Activated CD8-positive, alpha-beta memory T cell treated with anti-CD3 and anti-CD28 coated beads for 4 hours (primary cell): ENCODE measurements at places on chromosomes 4 and X.
A peak's percentile ranks its signal among the peaks of the same experiment; 100 is the strongest.

GRCh38 chrX:13587786-13588477 is 18.5 kb downstream of the EGFL6 start:
- DNase-seq, result no peak

- DNase-seq, result no peak
Observed at GRCh38 chr4:152850377-152850776, 70.6 kb downstream of the ARFIP1 start.

- DNase-seq, result peak; percentile 18
Observed at GRCh38 chr4:139301821-139302611, at the start of gene NDUFC1. TSS of gene NDUFC1 (minus strand) at chr4:139302477. CDS start at chr4:139295798, 6,679 bp downstream.

- no peak for DNase-seq
Observed at GRCh38 chr4:183161630-183162029, 62.6 kb downstream of the WWC2 start.

GRCh38 chrX:124641737-124642491 is 295.6 kb downstream of the SH2D1A start:
- no peak for DNase-seq

GRCh38 chr4:186676531-186677161 is 47.0 kb downstream of the FAT1 start:
- DNase-seq, result no peak

GRCh38 chr4:89549907-89550306 is 242.3 kb upstream of the GPRIN3 start:
- DNase-seq, result no peak

GRCh38 chrX:134545510-134545909 is 85.5 kb downstream of the HPRT1 start:
- no peak for DNase-seq

DNA sequence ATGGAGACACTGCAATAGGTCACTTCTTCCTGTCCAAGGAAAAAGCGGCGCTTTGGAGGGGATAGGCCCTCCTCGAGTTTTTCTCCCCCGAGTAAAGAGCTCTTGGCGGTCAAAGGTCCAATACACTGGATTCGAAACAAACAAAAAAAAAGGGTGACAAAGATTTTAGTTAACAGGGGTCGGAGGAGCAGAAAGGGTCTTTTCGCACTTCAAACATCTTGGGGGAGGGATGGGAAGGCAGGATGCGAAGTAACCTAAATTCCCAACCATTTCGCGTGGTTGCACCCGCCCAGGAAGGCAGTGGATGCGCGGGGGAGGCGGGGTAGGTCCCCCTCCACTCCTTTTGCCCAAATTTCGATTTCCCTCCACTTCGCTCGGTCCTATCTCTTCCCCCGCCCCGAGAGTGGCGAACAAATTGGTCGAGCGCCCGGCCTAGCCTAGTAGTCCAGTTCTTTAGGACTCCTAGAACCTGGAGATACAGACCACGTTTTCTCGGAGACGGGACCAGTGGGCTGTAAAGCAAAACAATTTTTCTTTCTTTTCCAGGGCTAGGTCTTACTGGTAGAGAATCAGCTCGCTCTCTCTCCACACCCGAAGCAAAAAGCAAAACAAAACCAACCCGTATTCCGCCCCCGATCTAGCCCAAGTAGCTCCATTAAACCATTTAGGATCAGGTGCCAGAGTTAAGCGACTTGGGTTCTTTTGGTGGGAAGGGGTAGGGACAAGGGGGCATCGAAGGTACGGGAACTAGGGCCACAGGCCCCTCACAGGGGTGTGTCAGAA is 2.0 kb upstream of the STAG2 start:
- DNase-seq, result no peak

DNA sequence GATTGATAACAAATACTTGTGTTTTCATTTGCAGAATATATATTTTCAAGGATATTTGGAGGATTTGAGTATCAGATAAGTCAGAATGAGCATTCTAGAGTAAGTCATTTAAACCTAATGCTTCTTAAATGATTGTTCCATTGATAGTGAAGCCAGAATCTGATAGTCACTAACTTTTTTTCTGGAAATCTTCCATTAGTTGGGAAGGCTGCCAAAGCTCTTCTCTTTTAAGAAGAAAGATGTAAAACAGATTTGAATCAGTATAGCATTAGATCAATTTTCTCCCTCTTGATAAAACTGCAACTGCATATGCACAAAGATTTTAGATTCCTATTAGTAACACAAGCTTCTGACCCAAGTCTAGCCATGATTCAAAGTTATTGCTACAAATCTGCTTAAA is 256.7 kb downstream of the SPOCK3 start:
- no peak for DNase-seq

DNA sequence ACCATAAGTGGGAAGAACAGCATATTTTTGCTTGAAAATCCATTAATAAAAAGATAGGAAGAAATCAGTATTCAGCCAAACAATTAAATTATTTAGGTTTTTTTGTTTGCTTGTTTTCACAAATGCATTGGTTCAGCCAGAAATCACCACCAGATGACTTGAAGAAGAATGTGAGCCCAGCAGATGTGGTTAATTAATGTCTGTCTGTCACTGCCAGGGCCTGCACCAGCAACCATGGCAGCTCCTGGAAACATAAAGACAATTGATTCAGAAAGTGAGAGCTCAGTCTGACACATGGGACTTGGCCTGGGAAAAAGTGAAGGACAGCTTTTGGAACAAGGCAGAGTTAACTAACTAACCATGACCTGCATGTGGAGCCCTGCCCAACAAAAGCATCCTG is 74.0 kb downstream of the MAOB start:
- no peak for DNase-seq

- no peak for DNase-seq
Observed at GRCh38 chr4:153729895-153730294, 29.9 kb downstream of the RNF175 start.

DNA sequence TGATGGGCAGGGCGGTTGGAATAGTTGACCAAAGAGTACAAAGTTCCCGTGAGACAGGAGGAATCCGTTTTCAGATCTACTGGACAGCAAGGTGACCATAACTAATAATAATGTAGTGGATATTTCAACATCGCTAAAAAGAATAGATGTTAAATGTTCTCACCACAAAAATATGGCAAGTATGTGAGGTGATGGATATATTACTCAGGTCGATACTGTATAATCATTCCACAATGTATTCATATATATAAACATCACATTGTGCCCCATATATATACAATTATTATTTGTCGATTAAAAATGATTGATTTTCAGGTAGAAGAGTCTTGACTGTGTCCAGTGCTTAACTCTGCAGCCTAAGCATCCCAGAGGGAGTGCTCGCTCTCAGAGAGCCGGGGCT is 141.6 kb upstream of the TENM3 start:
- no peak for DNase-seq

DNA sequence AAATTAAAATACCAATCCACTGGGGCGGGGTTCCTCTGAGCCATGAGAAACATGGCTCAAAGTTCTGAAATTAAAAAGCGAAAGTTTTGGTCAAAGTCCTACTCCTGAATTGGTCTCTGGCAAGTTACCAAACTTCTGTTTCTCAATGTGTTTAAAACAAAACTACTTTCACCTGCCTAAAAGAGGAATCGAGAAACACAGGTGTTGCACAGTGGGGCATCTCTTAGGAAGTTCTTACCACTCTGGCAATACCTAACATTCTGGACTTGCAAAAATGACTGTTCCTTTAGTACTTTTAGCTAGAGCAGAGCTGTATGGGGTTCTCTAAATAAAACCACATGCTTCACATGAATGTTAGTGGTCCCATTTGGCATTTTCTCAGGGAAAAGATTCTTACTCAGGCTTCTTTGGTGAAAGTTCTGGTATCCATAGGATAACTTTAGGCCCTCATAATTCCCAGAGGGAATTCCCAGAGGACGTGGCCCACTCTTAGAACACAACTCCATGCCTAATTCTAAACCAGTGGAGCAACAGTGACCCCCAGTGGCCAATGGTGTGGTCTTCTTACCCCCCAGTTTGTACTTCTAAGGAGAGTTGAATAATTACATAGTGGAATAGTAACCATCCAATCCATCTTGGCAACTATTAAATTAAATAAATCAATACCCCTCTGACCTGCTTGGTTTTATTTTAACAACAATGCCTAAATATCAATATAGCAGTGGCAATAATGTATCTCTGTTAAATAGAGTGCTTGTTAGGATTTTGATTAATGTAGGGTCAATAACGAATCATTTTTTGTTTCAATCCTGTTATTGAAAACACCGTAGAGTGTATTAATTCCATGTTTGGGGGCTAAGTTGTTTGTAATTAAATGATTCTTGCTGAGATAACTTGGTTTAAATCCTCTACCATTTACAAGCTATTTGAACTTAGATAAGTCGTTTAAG is 21.9 kb downstream of the BMP3 start:
- peak; percentile 10 for DNase-seq

DNA sequence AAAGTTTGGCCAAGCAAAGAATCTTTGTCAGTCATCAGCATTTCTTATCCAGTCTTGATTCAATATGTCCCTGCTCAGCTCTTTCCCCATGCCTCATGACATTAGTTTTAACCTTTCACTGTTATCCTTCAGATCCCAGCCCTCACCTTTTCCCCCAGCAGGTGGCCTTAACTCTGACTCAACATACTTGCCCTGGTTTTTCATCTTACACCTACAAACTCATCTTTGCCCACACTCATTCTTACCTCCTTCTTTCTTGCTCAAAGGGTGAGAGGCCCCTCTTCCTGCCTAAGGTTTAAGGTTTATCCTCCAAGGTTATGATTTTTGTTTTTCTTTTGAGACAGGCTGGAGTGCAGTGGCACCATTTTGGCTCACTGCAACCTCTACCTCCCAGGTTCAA is 10.6 kb upstream of the ANXA5 start:
- DNase-seq, result no peak

- DNase-seq, result no peak
Observed at GRCh38 chr4:21991050-21991449, 42.5 kb upstream of the KCNIP4 start.

GRCh38 chrX:51779306-51779705 is 36.1 kb downstream of the GSPT2 start:
- no peak for DNase-seq
